ENCODE measurements at places on chromosomes 5 and 9.

GRCh38 chr9:24189986-24190385 is 355.7 kb downstream of the IZUMO3 start:
- no peak for DNase-seq

GRCh38 chr5:143800715-143801114 is 11.2 kb upstream of the HMHB1 start:
- DNase-seq, result no peak

DNA sequence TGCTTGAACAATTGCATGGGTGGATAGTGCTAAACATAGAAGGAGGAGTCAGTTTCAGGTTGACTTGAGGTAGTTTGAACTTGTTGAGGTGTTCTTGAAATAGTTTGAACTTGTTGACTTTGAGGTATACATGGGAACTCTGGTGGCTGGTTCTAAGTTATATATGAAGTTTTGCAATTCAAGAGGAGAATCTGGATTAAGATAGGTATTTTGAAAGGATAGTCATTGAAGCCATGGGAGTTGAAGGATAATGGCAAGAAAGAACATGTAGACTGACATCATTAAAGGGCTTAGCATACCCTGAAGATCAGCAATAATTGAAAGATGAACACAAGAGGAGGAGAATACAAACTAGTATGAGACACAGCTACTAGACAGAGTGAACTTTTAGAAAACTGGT is 181.9 kb upstream of the MRPS30 start:
- no peak for DNase-seq

DNA sequence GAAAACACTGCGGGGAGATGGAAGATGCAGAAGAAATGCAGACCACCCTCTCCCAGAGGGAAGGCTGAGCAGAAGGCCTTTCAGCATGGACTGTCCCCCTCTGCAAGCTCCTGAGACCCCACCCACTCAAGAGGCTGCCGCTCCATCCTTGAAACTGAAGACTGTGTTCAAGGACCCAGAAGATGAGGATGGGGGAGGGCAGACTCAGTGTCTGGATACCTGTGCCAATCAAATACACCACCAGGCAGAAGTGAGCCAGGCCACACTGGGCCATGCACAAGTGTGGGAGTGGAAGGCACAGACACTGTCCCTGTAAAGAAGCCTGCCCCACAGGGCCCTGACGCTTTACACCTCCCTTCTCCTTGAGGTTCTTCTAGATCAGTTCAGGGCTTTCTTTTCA is 40.0 kb upstream of the IPPK start:
- DNase-seq, result no peak

DNA sequence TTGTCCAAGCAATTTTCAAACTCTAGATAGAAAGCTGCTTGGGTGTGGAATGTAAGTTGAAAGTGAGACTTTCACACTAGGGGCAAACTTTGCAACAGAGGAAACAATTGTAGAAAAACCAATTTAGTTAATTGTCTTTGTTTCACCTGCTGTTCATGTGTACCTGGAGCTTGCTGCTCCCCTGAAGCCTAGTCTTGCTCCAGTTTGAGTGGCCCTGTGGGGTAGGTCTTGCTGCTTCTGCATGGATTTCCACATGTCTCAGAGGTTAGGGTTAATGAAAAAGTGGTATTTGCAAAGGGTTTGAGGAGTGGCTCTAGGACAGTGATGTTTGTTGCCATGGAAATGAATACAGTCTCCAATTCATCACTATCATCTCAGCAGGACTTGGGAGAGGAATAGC is 182.2 kb downstream of the FSTL4 start:
- DNase-seq, result no peak

DNA sequence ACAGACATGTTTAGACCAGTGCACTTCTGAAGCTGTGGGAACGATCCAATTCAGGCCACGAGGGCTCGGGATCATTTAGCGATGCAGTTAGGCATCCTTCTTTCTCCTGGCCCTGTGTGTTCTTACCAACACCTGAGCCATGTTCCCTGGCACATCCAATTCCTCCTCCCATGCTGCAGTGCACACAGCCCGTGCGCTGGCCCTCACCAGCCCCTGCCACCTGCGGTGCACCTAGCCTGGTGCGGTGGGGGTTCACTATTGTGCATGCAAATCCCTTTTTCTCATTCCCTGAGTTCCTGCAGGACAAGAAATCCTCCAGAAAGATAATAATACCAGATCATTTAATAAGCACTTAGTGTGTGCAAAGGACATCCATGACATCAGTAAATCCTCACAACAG is 53.5 kb downstream of the NEURL1B start:
- no peak for DNase-seq

DNA sequence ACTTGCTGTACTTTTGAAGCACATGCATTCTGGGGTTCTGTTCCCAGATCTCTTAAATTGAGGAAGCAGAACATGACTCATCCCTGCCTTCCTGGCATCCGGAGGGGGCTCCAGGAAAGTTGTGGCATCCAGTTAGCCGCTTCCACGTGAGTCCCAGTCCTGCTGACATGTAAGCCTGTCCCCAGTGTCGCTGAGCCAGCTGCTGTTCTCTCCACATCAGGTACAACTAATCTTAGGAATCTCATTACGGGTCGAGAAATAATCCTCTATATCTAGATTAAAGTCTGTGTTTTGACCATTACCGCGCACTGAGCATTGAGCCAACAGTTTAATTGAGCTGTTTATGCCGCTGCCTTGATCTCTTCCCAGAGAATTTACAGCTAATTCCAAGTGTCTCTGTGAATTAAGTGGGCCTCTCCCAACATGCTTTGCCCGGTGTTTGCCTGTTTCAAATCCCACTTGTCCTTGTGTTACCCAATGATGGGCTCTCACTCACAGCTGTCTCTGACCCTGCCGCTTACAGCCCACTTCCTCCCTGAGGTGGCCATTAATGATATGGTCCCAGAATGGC is 10.5 kb upstream of the SHB start:
- DNase-seq, result no peak

DNA sequence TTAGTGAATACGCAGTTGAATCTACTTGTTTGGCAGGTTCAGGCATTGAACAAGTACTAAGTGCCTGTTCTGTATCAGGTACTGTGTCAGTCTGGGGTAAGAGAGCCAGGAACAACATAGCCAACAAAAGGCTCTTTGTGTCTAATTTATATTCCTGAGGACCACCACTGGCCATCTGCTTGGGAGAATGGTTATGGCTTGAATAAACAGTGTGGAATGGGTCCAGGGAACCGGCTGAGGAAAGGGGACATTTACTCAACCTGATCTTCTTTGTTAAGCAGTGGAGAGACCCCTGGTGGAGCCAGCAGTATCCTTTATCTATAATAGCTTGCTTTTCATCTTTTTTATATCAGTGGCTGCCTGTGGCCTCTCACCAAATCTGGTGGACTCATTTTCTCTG is 38.6 kb downstream of the EXOSC2 start:
- DNase-seq, result no peak

GRCh38 chr5:93893075-93893474 is 151.7 kb upstream of the POU5F2 start:
- no peak for DNase-seq

GRCh38 chr5:74493411-74493810 is 147.1 kb downstream of the ENC1 start:
- no peak for DNase-seq

DNA sequence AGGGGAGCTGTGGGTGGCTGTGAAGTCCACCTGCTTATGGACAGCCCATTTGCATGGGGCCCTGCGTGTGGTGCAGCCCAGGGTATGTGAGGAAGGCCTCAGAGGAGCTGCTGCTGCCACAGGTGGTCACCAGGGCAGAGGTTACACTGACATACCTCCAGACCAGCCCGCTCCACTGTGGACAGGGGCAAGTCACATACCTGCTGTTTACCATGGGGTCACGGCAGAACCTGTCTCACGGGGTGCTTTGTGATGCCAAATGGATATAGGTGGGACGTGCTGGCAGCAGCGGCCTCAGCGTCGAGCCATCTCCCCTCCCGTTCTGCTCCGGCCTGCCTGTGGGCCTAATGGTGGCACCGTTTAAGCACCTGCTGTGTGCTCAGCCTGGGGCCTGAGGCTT is 127.5 kb upstream of the LMX1B start:
- DNase-seq, result no peak

GRCh38 chr9:36812556-36812955 is 221.5 kb downstream of the PAX5 start:
- no peak for DNase-seq

DNA sequence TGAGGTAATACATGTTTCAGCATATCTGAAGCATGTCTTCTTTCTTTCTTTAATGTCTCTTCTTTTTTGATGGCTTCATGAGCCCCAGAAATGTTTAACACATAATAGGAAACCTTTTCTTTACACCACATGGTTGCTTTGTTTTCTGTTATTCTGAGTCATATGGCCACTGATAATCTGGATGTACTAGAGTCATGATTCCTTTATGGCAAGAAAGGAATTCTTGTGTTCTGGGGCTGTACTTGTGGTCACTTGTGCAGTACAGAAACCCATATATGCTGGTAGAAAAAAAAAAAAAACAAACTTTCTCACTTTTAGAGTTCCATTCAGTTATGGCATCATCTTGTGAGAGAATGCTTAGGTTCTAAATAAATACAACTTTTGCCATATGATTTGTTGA is 1669.3 kb upstream of the CDH9 start:
- DNase-seq, result no peak

GRCh38 chr5:138467711-138468132 is 2.4 kb downstream of the EGR1 start:
- no peak for DNase-seq

DNA sequence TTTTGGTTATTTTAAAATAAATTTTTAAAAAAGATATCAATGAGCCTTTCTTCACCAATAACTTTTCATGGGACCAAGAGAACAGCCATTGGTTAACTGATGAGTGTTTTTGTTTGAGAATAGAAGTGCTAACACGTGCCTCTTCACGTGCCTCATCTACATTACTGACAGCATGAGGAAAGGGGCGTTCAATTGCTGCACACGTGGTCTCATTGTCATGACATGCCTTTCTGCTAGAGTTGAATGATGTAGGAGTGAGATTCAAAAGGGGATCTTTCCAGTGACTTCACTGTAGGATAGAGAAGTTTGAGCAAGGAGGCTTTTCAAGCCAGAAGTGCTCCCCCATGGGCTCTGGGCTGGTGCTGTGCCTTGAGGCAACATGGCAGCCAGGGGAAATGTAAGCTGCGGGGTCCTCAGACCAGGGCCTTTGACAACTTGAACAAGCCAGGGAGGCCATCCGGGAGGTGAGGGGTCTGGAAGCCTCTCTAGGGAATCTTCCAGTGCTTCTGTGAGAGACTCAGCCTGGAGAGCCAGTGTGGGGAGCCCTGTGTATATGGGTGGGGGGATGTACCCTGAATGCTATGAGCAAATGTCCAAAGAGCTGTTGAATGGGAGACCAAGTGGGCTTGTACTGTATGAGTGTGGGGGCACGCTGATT is 51.2 kb upstream of the FSTL4 start:
- no peak for DNase-seq

- no peak for DNase-seq
These were observed 20.5 kb downstream of the RANBP17 start for GRCh38 chr5:170882345-170882744.

DNA sequence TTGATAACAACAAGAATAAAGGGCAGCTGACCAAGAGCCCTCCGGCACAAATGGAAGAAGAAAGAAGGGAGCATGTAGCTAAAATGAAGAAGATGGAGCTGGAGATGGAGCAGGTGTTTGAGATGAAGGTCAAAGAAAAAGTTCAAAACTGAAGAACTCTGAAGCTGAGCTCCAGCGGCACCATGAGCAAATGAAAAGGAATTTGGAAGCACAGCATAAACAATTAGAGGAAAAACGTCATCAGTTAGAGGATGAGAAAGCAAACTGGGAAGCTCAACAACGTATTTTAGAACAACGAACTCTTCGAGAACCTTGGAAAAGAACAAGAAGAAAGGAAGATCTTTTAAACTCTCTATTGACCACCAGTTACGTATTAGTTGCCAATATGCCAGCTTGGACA is 100.9 kb downstream of the GABBR2 start:
- no peak for DNase-seq

GRCh38 chr5:91281401-91281800 is 101.7 kb downstream of the ARRDC3 start:
- no peak for DNase-seq

DNA sequence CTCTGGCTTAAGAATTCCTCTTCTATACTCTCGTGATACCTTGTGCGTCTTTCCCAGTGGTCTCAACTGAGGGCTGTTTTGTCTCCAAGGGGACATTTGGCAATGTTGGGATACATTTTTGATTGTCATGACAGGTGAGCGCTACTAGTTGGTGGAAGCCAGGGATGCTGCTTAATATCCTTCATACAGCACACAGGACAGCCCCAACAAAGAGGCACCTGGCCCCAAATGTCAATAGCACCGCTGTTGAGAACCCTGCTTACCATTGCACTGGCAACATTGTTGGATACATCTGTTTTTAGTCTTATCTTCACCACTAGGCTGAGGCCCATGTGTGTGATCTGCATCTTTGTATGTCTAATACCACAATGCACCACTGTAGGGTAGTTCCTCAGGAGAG is 114.1 kb downstream of the C9orf152 start:
- DNase-seq, result no peak

DNA sequence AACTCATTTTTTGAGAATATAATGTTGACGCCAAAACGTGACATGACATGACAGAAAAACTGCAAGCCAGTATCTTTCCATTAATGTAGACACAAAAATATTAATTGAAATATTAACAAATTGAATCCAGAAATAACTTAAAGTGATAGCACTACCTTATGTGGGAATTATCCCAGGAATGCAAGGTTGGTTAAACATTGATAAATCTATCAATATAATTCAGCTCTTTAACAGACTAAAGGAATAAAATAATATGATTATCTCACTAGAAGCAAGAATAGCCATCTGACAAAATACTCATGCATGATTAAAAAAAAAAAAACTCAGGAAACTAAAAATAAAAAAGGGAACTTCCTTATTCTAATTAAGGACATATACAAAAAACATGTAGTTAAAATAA is 6.8 kb downstream of the ZNF510 start:
- DNase-seq, result no peak

DNA sequence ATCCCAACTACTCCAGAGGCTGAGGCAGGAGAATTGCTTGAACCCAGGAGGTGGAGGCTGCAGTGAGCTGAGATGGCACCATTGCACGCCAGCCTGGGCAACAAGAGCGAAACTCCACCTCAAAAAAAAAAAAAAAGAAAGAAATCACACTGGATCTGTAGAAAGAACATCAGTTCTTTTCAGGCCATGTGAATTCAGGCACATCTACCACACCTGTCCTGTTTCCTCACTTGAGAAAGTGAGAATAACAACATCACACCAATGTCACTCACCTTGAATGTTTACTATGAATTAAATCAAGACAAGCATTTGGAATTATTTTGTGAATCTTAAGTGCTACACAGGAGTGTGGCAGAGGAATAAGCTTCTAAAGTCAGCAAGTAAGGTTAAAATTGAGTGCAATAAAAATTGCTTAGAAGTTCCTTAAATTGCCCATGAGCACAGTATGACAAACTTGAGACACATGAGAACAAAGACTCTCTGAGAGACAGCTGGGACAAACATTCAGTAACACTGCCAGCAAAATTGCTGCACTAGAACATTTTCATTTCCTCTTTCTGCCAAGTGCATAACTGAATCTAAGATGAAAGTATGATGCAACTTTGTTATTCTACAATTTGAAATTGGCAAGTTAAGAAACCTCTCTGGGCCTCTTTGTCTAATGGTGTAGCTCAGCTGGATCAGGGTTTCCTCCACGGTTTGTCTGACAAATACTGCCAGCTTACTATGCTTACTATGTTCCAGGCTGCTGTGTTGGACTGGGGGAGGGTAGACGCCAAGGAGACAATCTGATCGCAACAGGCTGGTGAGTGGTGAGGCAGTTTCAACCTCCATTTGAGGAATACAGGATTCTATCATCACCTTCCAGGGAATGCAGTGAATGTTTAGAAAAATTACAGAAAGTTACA is 1.9 kb upstream of the RIC1 start:
- no peak for DNase-seq

GRCh38 chr5:95599252-95599651 is 20.6 kb upstream of the GPR150 start:
- DNase-seq, result no peak

GRCh38 chr9:123555646-123556045 is 199.6 kb downstream of the CRB2 start:
- DNase-seq, result no peak

Data from endothelial cell (in vitro differentiated cells).